ENCODE measurements at places on chromosomes 12 and 14.

DNA sequence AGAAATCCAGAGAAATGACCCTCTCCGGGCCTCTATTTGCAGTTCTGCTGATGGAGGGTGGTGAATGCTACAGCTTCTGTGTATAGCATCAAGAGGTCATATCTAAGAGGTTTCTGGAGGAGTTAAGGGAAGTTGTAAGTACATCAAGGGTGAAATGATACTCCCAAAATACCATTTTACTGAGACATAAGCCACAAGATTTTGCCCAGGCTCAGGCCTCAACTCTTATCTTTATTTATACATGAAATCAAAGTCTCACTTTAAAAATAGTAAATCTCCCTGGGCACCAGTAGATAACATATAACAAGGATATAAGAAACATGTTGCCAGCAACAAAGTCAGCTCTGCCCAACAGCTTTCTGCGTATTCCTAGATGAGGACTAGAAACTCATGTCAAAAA lies 40.4 kb downstream of the NIN start:
- DNase-seq: no peak

DNA sequence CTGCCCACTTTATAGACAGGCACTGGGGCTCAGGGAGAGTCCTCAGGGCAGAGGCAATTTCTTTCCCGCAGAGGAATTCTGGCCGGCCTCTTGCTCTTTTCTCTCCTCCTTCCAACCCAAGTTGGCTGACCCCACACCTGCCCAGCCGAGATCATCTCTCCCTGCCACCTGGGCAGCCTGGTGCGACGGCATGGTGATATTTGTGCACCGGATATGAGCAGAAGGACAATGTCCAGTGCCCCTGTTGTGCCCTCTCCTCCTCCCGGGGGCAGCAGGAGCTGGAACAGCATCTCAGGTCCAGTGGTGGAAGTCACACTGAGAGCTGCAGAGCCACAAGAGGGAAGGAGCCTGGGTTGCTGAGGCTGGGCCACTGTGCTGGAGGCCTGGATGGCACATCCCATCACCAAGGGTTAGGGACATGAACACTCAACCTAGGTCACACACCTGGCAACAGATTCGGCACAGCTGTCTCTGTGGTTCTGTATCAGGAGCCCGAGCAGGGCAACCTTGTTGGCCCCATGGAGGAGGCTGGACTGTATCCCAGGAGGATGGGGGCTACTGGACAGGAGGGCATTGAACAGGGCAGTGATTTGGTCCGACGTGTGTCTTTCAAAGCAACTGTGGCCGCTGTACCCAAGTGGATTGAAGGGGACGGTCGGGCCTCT lies 57.7 kb upstream of the DIO3 start:
- DNase-seq: no peak

DNA sequence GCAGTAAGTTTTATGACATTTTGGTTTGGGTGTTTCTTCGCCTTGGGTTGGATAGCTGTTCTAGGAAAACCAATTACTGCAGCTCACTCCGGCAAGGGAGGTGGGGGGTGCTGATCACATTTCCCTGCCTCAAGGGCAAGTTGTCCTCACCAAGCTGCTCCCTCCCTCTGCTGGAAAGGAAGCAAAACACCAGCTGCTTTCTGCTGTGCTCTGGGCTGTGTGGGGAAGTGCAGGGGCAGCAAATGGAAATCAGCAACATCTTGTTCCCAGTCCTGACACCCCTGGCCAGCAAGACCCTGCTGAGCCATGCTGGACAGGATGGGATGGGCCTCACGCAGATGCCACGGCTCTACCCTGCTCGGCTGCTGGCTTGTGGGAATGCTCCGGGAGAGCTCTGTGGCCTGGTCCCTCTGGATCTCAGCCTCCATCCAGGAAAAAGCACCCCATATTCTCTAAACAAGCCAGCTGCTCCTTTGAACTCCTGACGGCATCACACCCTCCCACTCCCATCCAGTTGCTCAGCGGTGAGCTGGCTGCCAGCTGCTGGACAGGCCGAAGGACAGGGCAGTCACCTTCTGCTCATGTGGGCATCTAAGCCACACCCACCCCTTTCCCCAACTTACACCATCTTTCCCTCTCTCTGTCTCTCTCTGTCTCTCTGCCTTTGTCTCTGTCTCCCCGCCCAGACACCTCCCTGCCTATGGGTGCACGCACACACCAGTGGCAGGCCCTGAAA lies 52.4 kb upstream of the EIF5 start:
- DNase-seq: no peak

- peak; percentile 68 for DNase-seq
These were observed 15.5 kb downstream of the E2F7 start for GRCh38 chr12:77049767-77050353.

GRCh38 chr12:123571343-123571813 lies 13.0 kb upstream of the TMED2 start:
- DNase-seq: no peak

GRCh38 chr14:99724196-99724891 lies 40.2 kb downstream of the CYP46A1 start:
- no peak for DNase-seq

DNA sequence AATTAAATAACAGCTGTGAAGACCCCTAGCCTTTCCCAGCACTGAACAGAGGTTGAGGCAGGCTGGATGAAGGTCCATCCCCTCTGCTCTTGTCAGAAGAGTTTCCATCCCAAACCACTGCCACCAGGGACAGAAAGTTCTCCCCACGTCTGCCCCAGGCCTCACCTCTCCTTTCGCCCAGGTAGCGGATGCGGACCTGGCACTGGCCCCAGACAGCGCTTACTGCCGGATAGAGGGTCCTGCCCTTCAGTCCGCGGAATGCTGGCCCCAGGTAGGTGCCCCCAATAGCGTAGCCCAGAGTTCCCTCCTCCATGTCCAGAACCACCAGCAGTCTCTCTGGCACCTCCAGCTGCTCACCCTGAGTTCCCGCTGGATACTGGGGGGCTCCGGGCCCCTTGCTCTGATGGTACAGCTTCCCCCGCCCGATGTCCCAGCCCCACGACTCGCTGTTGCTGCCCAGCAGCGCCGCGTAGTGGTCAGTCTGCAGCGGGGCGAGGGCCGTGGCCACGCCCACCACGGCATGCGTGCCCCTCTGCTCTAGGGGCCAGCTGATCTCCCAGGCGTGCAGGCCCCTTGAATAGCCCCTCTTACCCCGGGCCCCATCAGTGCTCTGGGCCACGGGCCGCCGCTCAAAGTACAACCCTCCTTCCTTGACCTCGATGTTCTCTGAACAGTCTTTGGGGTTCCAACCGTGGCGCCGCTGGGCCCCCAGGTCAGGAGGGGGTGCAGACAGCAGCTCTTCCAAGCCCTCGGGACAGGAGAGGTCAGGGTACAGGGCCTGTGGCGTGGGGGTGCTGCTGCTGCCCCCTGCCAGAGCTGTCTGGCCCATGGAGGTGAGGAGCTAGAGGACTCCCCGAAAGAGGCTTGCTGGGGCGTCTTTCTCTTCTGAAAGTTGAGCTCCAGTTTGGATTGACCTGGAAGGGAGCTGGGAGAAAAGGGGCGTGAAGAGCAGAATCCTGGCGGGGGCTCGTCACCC lies 742 bp downstream of the SPSB2 start:
- DNase-seq: peak; percentile 54

- peak; percentile 73 for DNase-seq
These were observed 736 bp downstream of the C14orf39 start for GRCh38 chr14:60485057-60485597.

- DNase-seq: no peak
These were observed 877 bp downstream of the BAG5 start for GRCh38 chr14:103561381-103562178.

DNA sequence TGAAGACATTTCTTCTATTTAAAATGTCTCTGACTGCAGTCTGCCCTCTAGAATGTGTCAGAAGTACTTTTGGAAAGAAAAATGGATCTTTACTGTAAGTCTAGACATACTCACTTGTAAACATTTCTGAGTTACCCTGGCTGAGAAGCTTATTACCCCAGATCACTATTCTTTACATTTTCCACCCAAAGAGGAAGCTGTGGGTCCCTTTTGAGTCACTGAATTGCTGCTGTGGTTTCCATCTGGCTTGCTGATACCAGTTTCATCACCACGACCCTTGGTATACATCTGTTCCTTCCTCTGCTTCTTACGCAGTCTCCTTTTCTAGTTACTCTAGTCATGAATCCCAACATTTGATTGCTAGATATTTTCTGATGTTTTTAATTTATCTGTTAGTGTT lies 20.2 kb upstream of the CLEC4D start:
- DNase-seq: no peak

GRCh38 chr14:33932033-33932432 lies 18.8 kb downstream of the EGLN3 start:
- DNase-seq: no peak

DNA sequence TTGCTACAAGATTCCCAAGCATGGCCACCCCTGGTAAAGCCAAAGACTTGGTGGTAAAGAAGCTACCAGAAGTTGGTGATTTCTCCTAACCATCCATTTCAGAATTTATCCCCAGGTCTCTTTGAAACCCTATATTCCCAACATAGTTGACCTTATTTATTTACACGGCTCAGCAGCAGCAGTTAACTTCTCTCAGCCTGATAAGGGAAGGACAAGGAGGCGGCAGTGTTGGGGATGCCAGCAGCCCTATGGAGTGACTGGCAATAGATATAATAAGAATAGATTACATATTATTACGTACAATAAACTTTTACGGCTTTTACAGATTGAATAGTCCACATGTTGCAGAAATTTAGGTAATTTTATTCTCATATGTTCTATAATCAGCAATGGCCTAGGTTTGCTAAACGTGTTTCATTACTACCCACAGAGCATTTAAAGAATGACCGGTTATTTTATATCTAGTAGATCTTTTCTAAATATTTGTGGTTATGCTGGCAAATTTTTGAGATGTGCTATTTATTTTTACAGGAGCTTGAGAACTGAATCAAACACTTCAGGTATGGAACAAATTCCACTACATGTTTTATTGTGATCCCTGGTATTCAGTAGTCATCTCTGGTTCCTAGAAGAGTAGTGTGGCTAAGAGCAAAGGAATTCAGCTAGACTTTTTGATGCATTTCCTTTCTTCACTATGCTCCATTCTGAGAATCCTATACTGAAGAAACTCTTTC lies 19.8 kb upstream of the PALS1 start:
- no peak for DNase-seq

DNA sequence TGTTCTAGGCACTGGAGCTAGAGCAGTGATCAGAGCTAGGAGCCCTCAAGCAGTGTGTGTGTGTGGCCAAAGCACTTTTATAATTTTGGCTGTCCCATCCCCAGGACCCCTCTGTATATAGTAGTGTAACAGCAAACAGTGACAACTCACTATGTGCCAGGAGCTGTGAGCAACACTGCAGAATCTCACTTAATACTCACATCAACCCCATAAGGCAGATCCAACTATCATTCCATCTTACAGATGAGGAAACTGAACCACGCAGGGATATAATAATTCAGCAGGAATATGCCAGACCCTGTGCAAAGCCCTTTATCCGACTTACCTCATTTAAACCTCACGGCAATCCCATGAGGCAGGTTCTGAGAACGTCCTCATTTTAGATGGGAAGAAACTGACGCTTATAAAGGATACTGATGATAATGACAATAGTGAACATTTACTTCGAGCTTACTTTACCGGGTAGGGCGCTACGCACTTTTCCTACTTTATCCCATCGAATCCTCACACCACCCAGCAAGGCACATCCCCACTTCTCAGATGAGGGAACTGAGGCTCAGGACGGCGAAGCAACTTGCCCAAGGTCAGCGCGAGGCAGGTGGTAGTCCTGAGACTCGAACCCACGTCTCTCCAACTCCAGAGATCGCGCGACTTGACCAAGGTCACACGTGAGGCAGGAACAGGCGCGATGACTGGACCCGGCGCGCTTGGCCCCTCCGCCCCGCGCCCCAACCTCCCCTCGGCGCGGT lies 687 bp downstream of the RAB35 start:
- DNase-seq: no peak

GRCh38 chr12:131425112-131426075 lies 285.5 kb upstream of the SFSWAP start:
- no peak for DNase-seq

GRCh38 chr12:65497660-65498059 lies 219.2 kb downstream of the MSRB3 start:
- no peak for DNase-seq

DNA sequence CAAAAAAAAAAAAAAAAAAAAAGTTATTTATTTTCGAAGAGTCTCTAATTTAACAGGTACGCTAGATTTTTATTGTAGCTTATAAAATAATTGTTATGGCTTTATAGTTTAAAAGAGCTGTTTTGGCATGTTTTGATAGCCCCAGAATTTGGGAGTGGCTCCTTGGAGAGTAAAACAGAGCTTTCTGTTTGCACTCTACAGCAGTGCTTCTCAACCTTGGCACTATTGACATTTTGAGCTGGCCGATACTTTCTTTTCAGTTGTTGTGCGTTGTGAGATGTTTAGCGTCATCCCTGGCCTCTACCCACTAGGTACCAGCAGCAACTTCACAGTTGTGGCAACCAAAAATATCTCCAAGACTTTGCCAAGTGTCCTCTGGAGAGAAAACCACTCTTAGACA lies 30.6 kb downstream of the PLBD1 start:
- DNase-seq: no peak

GRCh38 chr14:64005822-64006221 lies 153.0 kb downstream of the SYNE2 start:
- DNase-seq: no peak

- DNase-seq: peak; percentile 11
These were observed 96.7 kb downstream of the RFLNA start for GRCh38 chr12:124391340-124392261.

DNA sequence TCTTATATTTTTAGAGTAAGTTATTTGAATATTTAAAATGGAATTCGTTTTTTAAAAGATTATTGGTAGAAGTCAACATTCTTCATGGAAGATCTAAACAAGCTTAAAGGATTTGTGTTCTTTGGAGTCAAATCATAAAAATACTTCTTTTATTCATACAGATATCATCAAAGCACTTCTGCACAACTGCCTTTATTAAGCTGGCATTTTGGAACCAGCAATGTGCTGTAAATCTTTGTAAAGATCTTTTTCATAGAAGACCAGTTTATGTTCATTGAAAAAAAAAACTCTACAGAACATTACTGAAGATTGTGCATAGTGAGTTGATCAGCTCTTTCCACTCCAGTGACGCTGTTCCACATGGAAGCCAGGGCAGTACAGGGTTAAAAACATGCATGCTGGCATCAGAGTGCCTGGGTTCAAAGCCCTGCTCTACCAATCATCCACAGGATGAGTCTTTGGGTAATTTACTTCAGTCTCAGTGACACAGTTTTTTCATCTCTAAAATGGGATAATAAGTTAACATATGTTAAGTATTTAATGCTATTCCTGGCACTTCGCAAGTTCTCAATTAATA lies 109.6 kb upstream of the SLC38A4 start:
- no peak for DNase-seq

DNA sequence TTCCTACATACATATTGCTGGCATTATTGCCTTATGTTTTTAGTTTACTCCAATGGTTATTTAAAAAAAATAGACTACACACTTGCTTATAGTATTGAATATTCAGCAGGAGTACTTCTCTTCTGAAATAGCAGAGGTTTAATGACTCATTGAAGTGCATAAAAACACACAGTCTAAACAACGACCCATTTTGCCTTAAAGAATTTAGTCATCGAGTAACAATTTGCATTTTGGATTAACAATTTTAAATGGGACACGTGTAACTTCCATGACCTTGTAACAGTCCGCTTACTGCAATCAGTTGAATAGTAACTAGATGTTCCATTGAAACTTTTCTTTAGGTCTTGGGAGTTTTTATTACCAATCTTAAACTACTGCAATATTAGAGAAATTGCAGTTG lies 9.0 kb downstream of the TRHDE start:
- no peak for DNase-seq

GRCh38 chr14:41609704-41610183 lies 3.1 kb downstream of the LRFN5 start:
- peak; percentile 96 for DNase-seq

- no peak for DNase-seq
These were observed 47.2 kb downstream of the SVOP start for GRCh38 chr12:108973629-108974152.

Measured in NCI-H1092 treated with DMSO at 0.1 percent for 48 hours (cell line).